ENCODE measurements at places on chromosomes 2 and 18.

GRCh38 chr2:32647180-32647651, 19.4 kb downstream of the TTC27 start:
- DNase-seq, result no peak

DNA sequence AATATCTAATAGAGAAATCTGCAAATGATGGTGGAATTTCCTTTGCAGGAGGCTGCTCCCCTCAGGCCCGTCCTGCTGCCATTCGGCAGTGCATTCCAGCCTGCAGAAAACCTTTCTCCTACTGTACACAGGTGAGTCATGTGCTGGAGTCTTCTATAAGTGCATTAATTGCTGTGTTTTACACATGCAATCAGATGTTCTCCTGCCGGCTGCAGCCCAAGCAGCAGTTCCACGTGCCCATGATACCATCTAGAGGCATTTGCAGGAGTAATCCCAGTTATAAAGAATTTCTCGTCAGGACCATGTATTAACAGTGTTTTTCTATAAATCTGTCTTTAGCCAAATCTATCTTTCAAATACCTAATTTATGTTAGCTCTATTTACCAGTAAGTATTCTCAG, 304.7 kb upstream of the HNMT start:
- peak; percentile 50 for DNase-seq

DNA sequence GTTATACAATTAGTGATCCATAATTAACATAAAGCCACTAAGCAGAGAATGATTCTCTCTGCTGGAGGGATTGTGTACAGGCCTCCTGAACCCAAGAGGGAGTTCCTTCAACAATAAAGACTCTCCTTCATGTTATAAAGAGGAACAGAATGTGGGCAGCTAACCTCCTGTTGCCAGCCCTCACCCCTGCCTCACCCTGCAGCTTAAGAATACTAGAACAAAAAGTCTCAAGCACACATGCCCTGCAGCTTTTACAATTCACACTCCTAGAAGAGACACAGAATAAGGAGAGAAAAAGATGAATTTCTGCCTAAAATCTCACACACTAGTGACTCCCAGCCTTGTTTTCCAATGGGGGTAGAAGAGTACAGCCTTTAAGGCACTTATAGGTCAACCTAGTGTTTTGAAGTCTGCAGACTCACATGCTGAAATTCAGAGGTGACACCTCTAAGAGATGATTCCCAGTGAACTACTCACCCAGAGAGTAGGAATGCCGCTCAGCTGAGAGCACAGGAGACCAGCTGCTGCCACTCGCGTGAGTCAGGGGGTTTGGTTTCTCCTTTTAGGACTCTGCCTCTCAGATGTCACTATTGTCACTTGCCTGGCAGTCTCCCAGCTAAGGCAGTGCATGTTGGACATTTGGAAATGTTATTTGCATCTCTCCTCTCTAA, 32.5 kb upstream of the IL1RL1 start:
- no peak for DNase-seq

DNA sequence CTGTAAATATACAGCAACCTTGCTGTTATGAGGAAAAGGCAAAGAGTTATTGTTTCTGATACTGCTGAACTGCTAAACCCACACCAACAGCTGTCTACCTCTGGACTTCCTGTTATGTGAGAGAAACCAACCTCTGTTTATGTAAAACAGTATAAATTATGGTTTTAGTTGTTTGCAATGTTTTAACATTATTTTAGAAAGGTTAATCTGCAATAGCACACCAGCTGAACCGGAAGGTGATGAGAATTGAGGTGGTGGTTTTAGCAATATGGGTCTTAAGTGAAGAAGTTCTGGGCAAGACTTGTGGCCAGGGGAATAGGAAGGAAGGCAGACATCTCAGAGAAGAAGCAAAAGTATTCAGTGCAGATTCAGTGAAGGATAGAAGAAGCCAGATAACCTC, 237.8 kb downstream of the PLCL1 start:
- DNase-seq, result no peak

DNA sequence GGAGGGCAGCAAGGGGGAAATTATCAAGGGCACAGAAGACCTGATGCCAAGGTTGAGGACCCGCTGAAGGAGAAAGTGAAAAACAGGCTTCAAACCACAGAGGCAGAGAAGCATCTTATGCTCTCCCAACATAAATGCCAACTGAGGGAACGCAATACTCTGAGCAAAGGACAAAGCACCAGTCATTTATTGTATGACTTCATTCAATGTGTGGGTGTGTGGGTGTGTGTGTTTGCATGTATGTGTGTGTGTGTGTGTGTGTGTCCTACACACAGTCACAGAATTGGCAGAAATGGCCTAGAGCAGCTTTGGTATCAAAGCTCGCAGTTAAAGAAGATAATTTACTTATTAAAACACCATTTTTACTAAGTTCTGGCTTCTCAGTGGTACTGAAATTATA, 51.4 kb downstream of the UXS1 start:
- no peak for DNase-seq

- no peak for DNase-seq
These were observed 679.4 kb downstream of the NUP35 start for GRCh38 chr2:183803596-183803995.

All from HAP-1 (cell line).